ENCODE measurements at places on chromosomes 5 and 9.
A peak's percentile ranks its signal among the peaks of the same experiment; 100 is the strongest.

GRCh38 chr5:65128226-65128625 is 353.5 kb downstream of the ADAMTS6 start:
- no peak overlapping the region for H3K4me3 ChIP-seq
- H3K36me3 ChIP-seq, result no peaks in the 10 kb centered on the region
- H3K4me1 ChIP-seq, result no peaks in the 10 kb centered on the region
- H3K27ac ChIP-seq, result no peak overlapping the region

GRCh38 chr5:110900829-110901228 is 162.0 kb downstream of the SLC25A46 start:
- H3K4me3 ChIP-seq, result no peak overlapping the region
- no peaks in the 10 kb centered on the region for H3K36me3 ChIP-seq
- H3K27ac ChIP-seq, result no peak overlapping the region
- H3K4me1 ChIP-seq, result no peaks in the 10 kb centered on the region
- no peak for DNase-seq

GRCh38 chr5:137565450-137565849 is 66.3 kb upstream of the SPOCK1 start:
- H3K27me3 ChIP-seq, result no peaks in the 10 kb centered on the region
- H3K4me3 ChIP-seq, result no peak overlapping the region
- H3K4me1 ChIP-seq, result no peaks in the 10 kb centered on the region

- no peaks in the 10 kb centered on the region for H3K36me3 ChIP-seq
- no peaks in the 10 kb centered on the region for H3K27me3 ChIP-seq
- peak overlapping the region; percentile 16 for H3K27ac ChIP-seq
- H3K4me1 ChIP-seq, result peaks cover 22% of the 10 kb centered on the region
- no peak for DNase-seq
- H3K4me3 ChIP-seq, result no peak overlapping the region
These were observed 3.2 kb downstream of the NCS1 start for GRCh38 chr9:130175355-130175754.

DNA sequence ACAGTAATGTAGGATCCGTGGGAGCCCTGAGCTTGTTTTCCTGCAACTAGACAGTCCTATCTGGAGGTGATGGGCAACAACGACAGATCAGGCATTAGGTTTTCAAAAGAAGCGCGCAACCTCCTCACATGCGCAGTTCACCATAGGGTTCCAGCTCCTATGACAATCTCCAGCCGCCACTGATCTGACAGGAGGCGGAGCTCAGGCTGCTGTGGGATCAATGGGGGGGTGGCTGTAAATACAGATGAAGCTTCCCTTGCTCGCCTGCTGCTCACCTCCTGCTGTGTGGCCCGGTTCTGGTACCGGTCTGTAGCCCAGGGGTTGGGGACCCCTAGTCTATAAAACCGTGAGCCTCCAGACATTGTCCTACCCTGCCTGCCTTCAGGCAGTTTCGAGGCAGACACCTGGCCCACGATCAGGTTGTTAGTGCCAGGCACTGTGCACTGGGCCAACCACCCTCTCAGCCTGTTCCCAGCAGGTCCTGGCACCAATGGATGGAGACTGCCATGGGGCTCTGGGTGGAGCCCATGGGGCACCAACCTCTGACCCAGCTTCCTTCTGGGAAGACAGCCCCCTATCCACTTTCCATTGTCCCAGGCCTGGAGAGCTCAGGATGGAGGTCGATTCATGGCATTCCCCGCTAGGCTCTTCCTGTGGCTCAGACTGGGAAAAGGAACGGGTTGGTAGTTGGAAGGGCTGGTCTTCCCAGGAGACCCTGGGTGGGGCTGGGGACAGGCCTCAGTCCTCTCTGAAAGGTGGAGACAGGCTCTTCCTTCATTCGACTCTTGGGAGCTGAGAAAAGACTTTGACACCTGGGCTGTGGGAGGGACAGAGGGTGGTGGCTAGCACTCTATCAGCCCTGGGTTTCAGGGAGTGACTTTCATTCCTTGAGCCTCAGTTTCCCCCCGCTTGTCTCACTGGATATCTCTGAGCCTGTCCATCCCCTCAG is 1.7 kb downstream of the ENDOG start:
- H3K4me1 ChIP-seq, result peaks cover 18% of the 10 kb centered on the region
- no peak overlapping the region for H3K27ac ChIP-seq
- peaks cover 24% of the 10 kb centered on the region for H3K36me3 ChIP-seq
- peak; percentile 71 for DNase-seq

DNA sequence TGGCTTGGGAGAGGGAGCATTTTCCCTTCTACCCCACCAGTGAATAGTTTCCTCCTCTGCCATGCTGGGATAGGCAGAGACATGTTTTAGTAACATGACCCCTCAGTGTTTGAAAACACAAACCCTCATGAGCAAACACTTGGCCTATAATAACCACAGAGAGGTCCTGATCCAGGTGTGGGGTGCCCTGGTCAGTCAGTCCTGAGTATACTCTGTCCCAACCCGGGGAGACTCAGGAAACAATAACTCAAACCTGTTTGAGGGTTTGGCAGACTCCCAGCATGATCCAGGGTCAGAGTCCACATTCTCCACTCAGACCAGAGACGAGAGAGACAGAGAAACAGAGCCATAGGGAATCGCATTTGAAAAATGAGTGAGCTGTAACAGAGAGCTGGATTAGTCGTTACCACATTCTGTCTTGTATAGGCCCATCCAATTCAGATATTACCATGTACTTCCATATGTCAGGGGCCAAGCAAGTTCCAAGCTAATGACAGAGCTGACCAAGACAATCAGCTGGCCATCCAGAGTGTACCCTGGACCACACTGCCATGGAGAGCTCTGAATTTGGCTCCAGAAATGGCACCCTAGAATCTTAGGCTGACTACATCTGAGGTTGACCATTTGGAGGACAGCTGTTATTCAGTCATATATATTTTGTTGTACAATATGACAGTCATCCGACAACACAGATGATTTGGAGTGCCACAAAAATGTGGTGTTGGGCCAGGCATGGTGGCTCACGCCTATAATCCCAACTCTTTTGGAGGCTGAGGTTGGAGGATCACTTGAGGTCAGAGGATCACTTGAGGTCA is 4.2 kb upstream of the CA9 start:
- no peak for DNase-seq
- H3K4me1 ChIP-seq, result no peaks in the 10 kb centered on the region
- no peaks in the 10 kb centered on the region for H3K36me3 ChIP-seq
- no peak overlapping the region for H3K4me3 ChIP-seq
- no peaks in the 10 kb centered on the region for H3K27me3 ChIP-seq

GRCh38 chr5:62779010-62779422 is 200.4 kb downstream of the LRRC70 start:
- no peak for DNase-seq
- H3K36me3 ChIP-seq, result no peaks in the 10 kb centered on the region
- H3K27ac ChIP-seq, result no peak overlapping the region
- no peak overlapping the region for H3K4me3 ChIP-seq
- H3K4me1 ChIP-seq, result no peaks in the 10 kb centered on the region

DNA sequence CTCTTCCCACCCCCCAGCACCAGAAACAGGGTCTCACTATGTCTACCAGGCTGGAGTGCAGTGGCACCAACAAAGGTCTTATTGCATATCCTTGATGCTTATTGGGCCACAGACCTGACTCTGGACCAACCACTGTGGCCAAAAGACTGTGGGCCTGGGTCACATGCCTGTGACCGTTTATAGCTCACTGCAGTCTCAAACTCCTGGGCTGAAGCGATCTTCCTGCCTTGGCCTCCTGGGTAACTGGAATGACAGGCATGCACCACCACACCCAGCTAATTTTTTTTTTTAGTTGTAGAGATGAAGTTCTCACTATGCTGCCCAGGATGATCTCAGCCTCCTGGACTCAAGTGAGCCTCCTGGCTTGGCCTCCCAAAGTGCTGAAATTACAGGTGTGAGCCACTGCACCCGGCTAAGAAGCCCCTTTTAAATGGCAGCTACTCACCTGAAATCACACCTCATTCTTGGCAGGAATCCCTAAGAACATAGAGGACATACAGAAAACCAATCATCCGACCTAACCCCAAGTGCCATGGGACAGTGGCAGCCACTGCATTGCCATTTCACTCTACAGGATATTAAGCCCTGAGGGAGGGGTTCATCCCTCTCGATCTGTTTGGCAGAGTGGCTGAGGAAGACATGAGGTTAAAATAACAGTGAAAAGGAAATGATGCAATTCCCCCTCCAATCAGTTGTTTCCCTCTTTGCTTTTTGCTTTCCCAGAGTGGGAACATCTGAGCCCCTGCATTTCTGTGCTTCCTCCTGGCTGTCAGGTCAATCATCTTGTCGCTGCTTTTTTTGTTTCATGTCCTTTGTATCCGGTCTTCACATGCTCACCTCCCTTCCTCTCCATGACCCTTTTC is 74.6 kb downstream of the LRRC70 start:
- no peaks in the 10 kb centered on the region for H3K27me3 ChIP-seq
- DNase-seq, result no peak
- no peak overlapping the region for H3K4me3 ChIP-seq
- H3K27ac ChIP-seq, result no peak overlapping the region

DNA sequence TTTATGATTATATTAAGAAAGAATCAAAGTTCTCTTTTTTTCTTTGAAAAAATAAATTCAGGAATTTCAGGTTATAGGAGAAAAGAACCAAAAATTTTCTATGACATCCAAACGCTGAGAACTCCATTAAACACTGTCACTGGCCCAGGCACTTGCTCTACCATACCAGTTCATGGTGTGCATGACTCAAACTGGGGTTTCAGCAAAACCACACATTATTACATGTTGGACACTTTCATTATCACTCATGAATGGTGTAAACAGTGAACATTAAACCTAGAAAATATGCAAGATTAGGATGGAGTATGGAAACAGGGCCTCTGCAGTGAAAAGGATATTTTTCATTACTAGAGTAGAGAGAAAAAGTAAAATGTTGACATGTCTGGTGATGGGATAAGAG is 369.9 kb upstream of the FAM174A start:
- H3K4me3 ChIP-seq, result no peak overlapping the region
- no peak for DNase-seq
- H3K27ac ChIP-seq, result no peak overlapping the region
- H3K4me1 ChIP-seq, result no peaks in the 10 kb centered on the region
- H3K27me3 ChIP-seq, result no peaks in the 10 kb centered on the region
- H3K36me3 ChIP-seq, result no peaks in the 10 kb centered on the region

DNA sequence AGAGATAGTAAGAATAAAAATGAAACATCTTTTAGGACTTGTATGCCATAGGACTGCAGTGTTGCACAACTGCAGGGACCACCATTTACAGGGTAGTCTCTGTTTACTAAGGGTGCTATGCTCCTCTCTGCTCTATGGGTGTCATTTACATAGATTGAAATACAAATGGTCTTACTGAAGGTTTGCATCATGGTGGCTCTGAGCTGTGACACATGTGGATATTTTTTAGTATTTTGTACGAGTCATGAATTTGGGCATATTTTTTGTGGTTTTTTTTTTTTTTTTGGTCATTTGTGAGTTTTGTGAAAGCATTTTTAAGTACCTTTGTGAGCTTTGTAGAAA is 47.4 kb downstream of the CSNK1G3 start:
- H3K27me3 ChIP-seq, result no peaks in the 10 kb centered on the region
- no peak for DNase-seq
- H3K4me3 ChIP-seq, result no peak overlapping the region
- H3K36me3 ChIP-seq, result no peaks in the 10 kb centered on the region

Data from right atrium auricular region (tissue), 2 donors.